Muscle of leg (tissue), 16 donors: ENCODE measurements at places on chromosomes 13 and 19. TPM values are rescaled to one million over a fixed set of nuclear protein-coding genes. Genes with fewer than 3 reads are reported as not detected.
A peak's percentile ranks its signal among the peaks of the same experiment; 100 is the strongest.

DNA sequence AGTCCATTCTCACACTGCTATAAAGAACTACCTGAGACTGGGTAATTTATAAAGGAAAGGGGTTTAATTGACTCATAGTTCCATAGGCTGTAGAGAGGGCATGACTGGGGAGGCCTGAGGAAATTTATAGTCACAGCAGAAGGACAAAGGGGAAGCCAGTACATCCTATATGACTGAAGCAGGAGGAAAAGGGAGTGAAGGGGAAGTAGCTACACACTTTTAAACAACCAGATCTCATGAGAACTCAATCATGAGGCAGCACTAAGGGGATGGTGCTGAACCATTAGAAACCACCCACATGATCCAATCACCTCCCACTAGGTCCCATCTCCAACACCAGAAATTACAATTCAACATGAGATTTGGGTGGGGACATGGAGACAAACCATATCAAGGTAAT is 209.1 kb downstream of the DIAPH3 start:
- DNase-seq = peak; percentile 5

GRCh38 chr19:13054626-13055212 is 47.9 kb downstream of the LYL1 start:
- DNase-seq = peak; percentile 96

- no peak for DNase-seq
Measured at GRCh38 chr19:49335071-49335783, at the start of gene CD37. CD37 (plus strand) TSS chr19:49335406; CDS start chr19:49335541, 135 bp downstream.

GRCh38 chr19:31313291-31314030 is 35.8 kb downstream of the TSHZ3 start:
- no peak for DNase-seq

DNA sequence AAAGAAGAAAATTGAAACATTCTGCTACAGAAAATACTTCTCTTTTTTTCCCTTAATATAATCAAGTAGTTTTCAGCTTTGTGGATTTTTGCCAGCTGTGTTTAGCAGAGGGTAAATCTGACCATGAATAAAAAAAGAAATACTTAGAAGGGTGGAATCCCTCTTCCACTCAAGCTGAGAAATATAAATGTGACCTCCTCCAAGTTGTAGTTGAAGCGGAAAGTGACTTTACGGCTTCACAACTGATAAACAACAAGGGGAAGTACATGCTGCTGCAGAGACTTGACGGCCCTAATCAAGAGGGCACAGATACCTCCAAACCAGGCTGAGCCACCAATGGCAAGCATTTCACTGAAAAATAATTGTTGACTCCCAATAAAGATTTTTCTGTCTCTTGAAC is 785.0 kb downstream of the SLITRK5 start:
- peak; percentile 27 for DNase-seq

DNA sequence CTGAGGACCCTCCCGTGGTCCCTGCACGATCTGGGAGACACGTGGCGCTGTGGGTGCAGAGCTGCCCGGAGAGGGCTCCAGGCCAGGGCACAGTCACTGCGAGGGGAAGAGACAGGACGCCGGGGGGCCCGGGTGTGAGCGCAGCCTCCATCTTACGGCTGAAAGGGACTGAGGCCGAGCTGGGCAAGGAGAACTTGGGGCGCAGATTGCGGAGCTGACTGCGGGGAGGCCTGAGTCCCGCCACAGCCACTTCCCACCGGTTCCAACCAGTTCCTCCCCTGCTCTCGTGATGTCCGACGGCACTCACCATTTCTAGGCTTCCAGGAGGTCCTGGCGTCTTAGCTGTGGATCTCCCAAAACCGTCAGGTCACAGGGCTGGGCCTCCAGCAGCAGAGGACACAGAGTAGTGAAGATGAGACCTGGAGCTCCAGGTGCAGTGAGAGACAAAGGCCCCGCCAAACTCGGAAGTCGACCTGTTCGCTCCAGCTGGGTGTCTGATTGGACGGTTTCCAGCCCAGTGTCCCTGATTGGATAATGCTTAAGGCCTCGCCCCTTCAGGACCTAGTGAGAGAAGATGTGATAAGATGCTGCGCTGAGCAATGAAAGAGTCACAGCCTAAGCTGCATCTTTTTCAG is 4.8 kb upstream of the ZNF253 start:
- DNase-seq = peak; percentile 65

DNA sequence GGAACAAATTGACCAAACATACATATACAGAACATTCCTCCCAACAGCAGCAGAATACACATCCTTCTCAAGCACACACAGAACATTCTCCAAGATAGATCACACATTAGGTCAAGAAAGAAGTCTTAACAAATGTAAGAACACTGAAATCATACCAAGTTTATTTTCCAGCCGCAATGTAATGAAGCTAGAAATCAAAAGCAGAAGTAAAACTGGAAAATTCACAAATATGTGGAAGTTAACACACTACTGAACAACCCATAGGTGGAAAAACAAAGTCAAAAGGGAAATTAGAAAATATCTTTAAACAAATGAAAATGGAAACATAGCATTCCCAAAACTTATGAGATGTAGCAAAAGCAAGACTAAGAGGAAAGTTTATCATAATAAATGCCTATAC is 692.6 kb downstream of the DIAPH3 start:
- DNase-seq = peak; percentile 43

DNA sequence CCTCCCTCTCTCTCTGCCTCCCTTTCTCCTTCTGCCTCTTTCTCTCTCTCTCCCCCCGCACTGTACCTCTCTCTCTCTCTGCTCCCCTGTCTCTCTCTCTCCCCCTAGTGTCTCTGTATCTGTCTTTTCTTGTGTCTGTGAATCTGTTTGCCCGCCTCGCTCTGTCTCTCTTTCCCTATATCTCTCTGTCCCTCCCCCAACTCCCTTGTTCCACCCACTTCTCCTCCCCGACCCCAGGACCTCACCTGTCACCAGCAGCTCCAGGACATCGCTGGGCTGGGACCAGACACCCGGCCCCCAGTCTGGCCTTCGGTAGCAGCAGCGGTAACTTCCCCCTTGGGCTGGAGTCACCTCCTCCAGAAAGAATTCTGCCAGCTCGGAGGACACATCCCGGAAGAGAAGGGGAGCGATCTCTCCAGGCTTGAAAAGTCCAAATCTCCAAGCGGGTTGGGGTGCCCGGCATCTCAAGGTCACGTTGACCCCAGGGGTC is 3.9 kb downstream of the OSCAR start:
- DNase-seq = no peak

DNA sequence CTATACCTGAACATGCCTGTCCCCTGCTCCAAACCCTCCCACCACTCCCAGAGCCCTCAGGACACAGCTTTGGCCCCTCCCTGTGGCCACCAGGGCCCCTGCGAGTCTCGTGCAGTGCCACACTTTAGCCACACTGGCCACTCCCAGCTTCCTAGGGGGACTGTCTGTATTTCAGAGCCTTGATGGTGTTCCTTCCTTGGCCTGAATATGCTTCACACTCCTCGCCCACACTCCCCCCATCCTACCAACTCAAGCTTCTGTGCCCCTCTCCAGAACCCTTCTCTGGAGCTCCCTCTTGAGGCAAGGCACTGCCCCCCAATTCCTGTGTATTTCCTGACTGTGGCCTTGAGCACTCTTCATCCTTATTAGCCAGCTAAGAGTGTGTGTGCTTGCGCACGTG is 80.2 kb downstream of the DPF1 start:
- DNase-seq = no peak

DNA sequence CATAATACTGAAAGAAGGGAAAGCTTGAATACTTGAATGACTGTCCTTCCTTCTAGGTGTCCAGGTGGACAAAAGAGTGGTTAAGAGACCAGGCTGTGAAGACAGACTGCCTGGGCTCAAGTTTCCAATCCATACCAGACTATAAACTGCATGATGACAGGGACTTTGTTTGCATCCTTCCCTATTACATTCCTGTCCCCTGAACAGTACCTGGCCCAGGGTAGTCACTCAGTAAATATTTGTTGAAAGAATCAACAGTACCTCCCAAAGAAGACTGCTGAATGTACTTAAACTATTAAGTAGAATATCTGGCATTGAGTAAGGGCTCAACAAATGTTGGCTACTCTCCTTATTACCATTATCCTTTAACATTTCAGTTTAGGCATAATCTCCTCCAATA is 29.7 kb downstream of the MIPEP start:
- no peak for DNase-seq

DNA sequence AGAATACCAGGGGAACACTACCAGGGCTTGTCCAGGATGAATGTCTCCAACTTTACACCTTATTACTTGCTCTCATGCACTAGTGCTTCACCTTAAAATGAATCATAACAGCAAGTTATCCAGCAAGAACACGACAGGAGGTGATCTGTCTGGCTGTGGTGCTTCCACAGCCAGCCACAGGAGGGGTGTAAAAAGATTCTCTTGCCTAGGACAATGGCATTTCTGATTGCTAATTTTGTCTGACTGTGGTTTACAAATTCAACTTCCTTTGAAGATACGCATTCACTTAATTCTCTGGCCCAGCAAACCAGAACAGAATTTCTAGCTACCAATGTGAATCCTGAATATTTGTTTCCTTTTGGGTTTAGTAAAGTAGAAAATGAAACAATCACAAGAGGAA is 23.1 kb upstream of the COG3 start:
- no peak for DNase-seq

GRCh38 chr13:20664351-20664750 is 39.1 kb upstream of the IL17D start:
- no peak for DNase-seq

DNA sequence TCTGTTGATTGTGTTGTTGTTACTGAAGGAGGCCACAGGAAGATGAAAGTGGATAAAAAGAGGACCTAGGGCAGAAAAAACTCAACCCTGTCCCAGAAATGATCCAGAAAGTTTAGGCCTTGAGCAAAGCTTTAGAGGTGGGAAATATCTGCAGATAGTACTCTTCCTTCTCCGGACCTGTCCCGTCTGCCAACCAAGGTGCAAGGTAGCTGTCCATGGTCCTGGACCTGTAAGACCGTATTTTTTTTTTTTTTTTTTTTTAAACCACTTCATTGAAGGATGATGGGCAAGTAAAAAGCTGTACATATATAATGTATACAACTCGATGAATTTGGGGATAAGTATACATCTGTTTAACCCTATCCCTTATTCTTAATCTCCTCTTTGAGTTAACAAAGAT is 225.9 kb downstream of the OLFM4 start:
- peak; percentile 42 for DNase-seq

DNA sequence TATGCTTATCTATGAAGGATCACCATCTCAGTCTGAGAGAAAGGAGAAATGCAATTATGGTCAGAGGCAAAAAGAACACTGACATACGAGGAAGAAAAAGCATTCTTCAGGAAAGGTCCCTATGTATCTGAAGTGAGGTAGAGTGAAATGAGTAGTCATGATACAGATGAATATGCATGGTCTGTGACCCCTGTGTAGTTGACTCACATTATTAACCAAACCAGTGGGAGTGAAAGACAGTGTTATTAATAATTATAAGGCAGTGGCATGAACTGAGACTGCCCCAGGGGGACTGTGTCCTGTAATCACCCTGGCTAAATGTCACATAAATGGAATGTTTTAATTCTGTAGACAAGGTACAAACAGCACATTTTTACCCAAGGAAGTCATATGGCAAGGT is 1320.2 kb upstream of the PCDH9 start:
- DNase-seq = no peak

- DNase-seq = no peak
Measured at GRCh38 chr13:32079587-32079986, 48.0 kb downstream of the FRY start.

GRCh38 chr13:99196466-99197116 is 4.1 kb upstream of the UBAC2 start:
- no peak for DNase-seq

GRCh38 chr19:4362831-4363545 is 19.6 kb downstream of the MPND start:
- DNase-seq = no peak

- no peak for DNase-seq
Measured at GRCh38 chr13:29648760-29649159, 53.3 kb upstream of the SLC7A1 start.

DNA sequence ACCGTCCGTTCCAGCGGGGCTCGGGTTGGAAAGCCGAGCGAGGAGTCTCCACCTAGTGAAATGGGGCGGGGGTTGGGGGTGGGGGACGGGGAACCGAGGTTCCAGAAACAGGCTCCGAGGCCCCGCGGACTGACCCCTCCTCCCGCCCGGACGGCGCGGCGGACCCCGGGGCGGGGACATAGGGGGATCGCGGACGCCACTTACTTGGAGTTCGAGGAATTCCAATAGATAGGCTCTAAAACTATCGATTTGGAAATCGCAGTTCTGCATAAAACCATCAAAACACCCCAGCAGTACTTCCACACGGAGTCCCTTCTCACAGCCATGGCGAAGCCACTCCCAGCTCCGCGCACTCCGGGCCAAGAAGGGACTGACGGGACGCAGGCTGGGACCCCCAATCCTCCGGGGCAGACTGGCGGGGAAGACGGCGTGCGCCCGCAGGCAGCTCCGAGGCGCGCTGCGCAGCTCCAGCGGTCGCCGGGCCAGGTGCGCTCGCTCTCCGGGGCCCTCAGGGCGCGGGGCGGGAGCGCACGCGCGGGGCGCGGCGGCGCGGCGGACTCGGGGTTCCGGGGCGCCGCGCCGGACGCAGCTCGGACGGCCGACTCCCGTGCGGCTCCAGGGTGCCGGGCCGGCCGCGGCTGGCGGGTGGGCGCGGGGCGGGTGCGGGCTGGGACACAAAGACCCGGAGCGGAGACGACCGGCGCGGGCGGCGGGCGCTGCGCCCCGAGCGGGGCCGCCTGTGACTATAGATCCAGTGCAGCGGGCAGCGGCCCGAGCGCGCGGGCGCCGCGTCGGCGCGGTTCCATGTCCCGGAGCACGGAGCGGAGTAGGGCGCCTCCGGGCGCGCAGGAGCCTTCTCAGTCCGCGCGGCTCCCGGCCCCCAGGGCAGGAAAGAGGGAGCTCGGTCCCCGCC is 567 bp downstream of the EFNB2 start:
- DNase-seq = peak; percentile 49

GRCh38 chr13:100024023-100024422 is 42.4 kb downstream of the ZIC2 start:
- no peak for DNase-seq

Gene BRME1
- 4.5 TPM for polyA plus RNA-seq

Gene RAB3A
- polyA plus RNA-seq = 3.6 TPM

Gene EEF1AKMT1
- 11.7 TPM for polyA plus RNA-seq

Gene MAST3
- 7.3 TPM for polyA plus RNA-seq

Gene RYR1
- polyA plus RNA-seq = 680 TPM

Gene WDR87
- polyA plus RNA-seq = 0.10 TPM

Gene SBK3
- 0.20 TPM for polyA plus RNA-seq

Gene C19orf67
- polyA plus RNA-seq = not detected

Gene PNMA8B
- 3.1 TPM for polyA plus RNA-seq

Gene DCLK1
- polyA plus RNA-seq = 109 TPM

Gene DDX39A
- polyA plus RNA-seq = 52.9 TPM

Gene WDR88
- polyA plus RNA-seq = 0.63 TPM

Gene DHPS
- 59.9 TPM for polyA plus RNA-seq
